ENCODE measurements at places on chromosomes 7 and 10. TPM values are rescaled to one million over a fixed set of nuclear protein-coding genes. Genes with fewer than 3 reads are reported as not detected.

GDF10 gene
- total RNA-seq = 16.8 TPM

PPP1R9A gene
- 30.6 TPM for total RNA-seq

CHCHD3 gene
- 43.0 TPM for total RNA-seq

AIMP2 gene
- 20.3 TPM for total RNA-seq

MYO1G gene
- total RNA-seq = 21.0 TPM

CPEB3 gene
- 5.7 TPM for total RNA-seq

SEC31B gene
- 18.2 TPM for total RNA-seq

UCMA gene
- total RNA-seq = not detected

GJC3 gene
- not detected for total RNA-seq

SPAG6 gene
- total RNA-seq = not detected

CNNM2 gene
- total RNA-seq = 12.9 TPM

RAMP3 gene
- 255 TPM for total RNA-seq

HOXA3 gene
- 8.7 TPM for total RNA-seq

KCNMA1 gene
- total RNA-seq = 26.3 TPM

CCDC186 gene
- total RNA-seq = 33.3 TPM

Measured in upper lobe of right lung (tissue), 1 donor.